A549 treated with Hydrocortisone at 1 μM for 4 hours (cell line): ENCODE measurements at places on chromosomes 6 and 20. TPM values are rescaled to one million over a fixed set of nuclear protein-coding genes. Genes with fewer than 3 reads are reported as not detected.

The AGER gene
- 1.2 to 2.3 TPM (median 1.6 TPM) in 5 replicates for total RNA-seq

The CCR6 gene
- total RNA-seq, result 0.09 TPM in 1 of 5 replicates, not detected in the others

The ABHD16B gene
- total RNA-seq, result 0.08 to 0.13 TPM in 2 of 5 replicates, not detected in the others

The LST1 gene
- total RNA-seq, result 0.37 TPM in 1 of 5 replicates, not detected in the others

The CALHM5 gene
- total RNA-seq, result 0.03 to 0.09 TPM (median 0.06 TPM) in 5 replicates

The C20orf144 gene
- total RNA-seq, result 0.05 to 0.13 TPM (median 0.08 TPM) in 5 replicates

The DZANK1 gene
- 2.4 to 3.2 TPM (median 2.6 TPM) in 5 replicates for total RNA-seq

The KIAA1755 gene
- total RNA-seq, result 0.08 to 0.23 TPM (median 0.15 TPM) in 5 replicates

The NKAIN2 gene
- total RNA-seq, result not detected in 5 replicates

The VPS52 gene
- total RNA-seq, result 16.0 to 19.1 TPM (median 17.0 TPM) in 5 replicates

The C20orf96 gene
- 10.8 to 12.6 TPM (median 11.2 TPM) in 5 replicates for total RNA-seq

The PLN gene
- total RNA-seq, result not detected in 5 replicates

The RFX6 gene
- not detected in 5 replicates for total RNA-seq

The SYCP2L gene
- total RNA-seq, result 1.3 to 4.0 TPM (median 2.4 TPM) in 5 replicates

The RNF39 gene
- 0.05 to 0.06 TPM (median 0.05 TPM) in 3 of 5 replicates, not detected in the others for total RNA-seq

The VGLL2 gene
- total RNA-seq, result not detected in 5 replicates

The PROCR gene
- 105 to 147 TPM (median 140 TPM) in 5 replicates for total RNA-seq

The PRND gene
- total RNA-seq, result not detected in 5 replicates

The COL19A1 gene
- not detected in 5 replicates for total RNA-seq

The WFDC10B gene
- total RNA-seq, result not detected in 5 replicates

The TNNC2 gene
- total RNA-seq, result 0.13 to 0.28 TPM (median 0.23 TPM) in 4 of 5 replicates, not detected in the other

The ARMH2 gene
- not detected in 5 replicates for total RNA-seq

The GLP1R gene
- total RNA-seq, result not detected in 5 replicates
